ENCODE measurements at places on chromosomes 6 and 20.

GRCh38 chr6:141809901-141810300 is 322.8 kb upstream of the GJE1 start:
- no peak for DNase-seq

GRCh38 chr20:20370094-20370575 is 2.2 kb downstream of the INSM1 start:
- no peak for DNase-seq

DNA sequence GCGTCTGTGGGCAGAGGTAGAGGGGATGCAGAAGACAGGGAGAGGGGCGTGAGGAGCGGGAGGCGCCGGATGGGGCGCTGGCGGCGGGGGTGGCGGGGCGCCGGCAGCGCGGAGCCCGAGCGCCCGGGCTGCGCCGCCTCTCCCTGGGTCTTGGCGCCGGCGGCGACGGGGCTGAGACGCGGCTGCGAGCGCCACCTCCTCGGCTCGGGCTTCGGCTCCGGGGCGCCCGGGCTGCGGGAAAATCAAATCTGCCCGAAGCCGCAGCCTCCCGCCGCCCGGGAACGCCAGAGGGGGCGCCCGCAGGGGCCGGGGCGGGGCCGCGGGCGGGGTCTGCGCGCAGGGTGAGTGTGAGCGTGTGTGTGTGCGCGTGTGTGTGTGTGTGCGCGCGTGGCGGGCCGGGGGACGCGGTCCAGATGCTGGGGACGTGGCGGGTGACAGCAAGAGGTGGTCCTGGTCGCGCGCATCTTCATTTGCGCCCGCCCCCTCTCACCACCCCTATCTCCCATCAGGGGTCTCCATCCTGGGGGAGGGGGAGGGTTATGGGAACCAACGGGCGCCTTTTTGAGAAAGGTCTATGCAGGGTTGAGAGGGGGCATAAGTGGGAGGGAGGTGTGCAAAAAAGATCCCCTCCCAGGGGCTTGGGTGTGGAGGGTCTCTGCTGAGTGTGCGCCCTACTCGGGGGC is 646 bp upstream of the CPNE5 start:
- no peak for DNase-seq

DNA sequence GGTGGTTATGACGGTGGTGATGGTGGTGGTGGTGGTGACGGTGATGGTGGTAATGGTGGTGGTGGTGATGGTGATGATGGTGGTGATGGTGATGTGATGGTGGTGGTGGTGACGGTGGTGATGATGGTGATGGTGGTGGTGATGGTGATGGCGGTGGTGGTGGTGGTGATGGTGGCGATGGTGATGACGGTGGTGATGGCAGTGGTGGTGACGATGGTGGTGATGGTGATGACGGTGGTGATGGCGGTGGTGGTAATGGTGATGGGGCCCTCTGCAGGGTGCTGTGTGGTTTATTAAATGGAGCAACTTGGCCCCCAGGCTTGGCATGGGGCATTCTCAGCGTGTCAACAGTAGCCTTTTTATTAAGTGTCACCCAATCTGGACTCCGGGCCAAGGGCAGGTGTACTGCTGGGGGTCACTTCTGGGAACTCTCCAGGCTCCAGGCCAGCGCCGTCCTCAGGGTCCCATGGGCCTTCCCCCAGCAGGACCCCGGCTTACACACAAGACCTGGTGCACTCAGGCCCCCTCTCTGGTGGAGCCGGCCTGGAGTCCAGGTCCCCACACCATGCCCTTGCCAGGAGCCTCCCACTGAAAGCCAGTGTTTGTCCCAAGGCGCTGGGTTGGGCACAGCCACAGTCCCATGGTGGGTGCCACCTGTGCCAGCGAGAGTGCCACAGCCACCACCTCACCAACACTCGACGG is 8.8 kb downstream of the CABLES2 start:
- peak; percentile 85 for DNase-seq

DNA sequence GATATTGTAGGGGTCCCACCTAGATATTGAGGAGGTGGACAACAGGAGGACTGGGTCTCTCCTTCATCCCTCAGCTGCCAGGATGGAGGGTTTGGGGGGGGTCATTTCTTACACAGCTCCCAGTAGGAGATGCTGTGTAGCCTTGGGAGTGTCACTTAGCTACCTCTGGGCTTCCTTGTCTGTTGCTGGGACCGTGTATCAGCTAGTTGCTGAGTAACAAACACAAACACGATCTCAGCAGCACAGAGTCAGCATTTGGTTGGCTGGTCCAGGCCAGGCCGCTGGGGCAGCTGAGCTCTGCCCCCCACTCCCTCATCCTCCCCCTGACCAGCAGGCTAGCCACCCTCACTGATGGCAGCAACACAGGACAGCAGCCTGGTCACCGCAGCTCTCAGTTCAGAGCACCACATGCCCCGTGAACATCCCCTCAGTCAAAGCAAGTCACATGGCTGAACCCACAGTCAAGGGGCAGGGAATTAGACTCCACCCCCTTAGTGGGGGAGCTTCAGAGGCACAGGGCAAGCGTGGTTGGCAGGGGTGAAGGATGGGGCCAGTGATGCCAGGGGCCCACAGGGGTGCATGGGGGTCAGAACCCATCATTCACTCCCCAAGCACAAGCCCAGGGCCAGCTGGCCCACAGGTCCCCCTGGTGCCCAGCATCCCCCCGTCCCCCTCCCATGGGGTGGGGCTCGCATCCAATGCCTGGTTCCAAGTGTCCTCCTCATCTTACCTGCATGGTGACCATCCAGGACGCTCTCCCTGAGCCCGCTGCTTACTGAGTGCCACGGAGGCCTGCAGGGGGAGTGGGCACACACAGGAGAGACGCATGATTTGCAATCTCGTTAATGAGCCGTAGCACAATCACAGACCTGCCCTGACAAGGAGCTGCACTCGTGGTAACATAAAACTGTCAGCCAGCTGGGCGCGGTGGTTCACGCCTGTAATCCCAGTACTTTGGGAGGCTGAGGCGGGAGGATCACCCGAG is 112.4 kb downstream of the TAF4 start:
- DNase-seq = peak; percentile 76

- DNase-seq = no peak
Measured at GRCh38 chr6:33699739-33700138, 11.8 kb downstream of the UQCC2 start.

GRCh38 chr20:23417861-23418260 is 3.4 kb downstream of the NAPB start:
- no peak for DNase-seq

- DNase-seq = no peak
Measured at GRCh38 chr6:74187811-74188210, 491.8 kb downstream of the CD109 start.
